ENCODE measurements at places on chromosomes 3 and 15. TPM values are rescaled to one million over a fixed set of nuclear protein-coding genes. Genes with fewer than 3 reads are reported as not detected.

Gene NEK10
- 5.0 TPM for total RNA-seq

Gene STT3B
- 124 TPM for total RNA-seq

Gene HRG
- total RNA-seq, result not detected

Gene TAGLN3
- total RNA-seq, result 1.9 TPM

Gene PPP4R2
- 75.8 TPM for total RNA-seq

Gene TTLL13
- total RNA-seq, result not detected

Gene TNNC1
- total RNA-seq, result 98.9 TPM

Gene LCTL
- not detected for total RNA-seq

Gene SNTN
- total RNA-seq, result not detected

Gene VWA5B2
- 0.10 TPM for total RNA-seq

Gene SSUH2
- 0.39 TPM for total RNA-seq

Gene DYNLT2B
- total RNA-seq, result 5.7 TPM

Gene IL17RE
- 6.3 TPM for total RNA-seq

Gene PSTPIP1
- 4.3 TPM for total RNA-seq

Data from skin of body (tissue), 3 donors.